T-helper 2 cell (primary cell): ENCODE measurements at places on chromosomes 2 and 18.

DNA sequence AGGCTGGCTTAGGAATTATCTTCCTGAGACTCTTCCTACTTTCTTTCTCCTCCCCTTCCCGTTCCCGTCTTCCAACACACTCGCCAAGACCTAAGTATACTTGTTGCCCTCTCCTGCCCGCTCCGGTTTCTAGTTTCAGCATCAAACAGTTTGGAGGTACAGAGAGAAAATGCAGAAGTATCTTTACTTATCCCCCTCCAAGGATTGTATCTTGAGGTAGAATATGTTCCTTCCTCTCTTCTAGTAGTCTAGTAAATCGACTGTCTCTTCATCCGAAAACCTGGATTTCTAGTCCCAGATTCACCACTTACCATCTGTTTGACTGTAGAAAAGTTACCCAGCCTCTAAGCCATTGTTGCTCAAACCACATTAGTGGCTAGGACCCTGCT, 755 bp downstream of the EIF4E2 start:
- DNase-seq, result no peak

DNA sequence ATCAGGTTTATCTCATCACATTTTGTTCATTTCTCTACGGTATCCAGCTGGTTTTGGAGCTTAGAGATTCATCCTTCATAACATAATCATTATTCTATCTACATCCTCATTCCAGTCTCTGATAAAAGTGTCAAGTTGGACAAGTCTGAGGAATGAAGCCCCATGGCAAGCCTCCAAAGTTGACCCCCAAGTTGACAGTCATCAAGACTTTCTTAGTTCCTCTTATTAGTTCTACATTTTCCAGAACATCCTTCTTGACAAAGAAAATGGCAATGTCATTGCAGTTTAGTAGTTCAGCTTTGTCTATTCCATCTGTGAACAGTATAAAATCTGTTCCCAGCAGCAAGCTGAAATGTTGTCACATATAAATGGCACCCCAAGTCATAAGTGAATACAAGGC, 4.5 kb upstream of the TMSB10 start:
- DNase-seq, result no peak

DNA sequence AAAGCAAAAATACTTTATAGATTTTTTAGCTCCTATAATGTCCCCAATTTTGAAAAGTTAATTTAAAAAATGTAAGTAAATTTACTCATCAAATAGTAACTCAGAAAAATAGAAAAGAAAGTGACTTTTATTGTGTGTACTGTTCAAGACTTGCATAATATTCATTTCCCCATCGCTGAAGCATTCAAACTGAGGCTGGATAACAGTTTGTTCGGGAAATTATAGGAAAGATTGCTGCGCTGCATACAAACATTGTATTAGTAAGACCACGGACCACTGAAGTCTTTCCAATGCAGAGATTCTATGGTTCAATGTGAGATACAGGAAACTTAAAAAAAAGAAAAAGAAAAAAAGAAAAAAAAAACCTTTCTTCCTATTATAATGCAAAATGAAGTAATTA, 10.4 kb downstream of the STK17B start:
- no peak for DNase-seq

DNA sequence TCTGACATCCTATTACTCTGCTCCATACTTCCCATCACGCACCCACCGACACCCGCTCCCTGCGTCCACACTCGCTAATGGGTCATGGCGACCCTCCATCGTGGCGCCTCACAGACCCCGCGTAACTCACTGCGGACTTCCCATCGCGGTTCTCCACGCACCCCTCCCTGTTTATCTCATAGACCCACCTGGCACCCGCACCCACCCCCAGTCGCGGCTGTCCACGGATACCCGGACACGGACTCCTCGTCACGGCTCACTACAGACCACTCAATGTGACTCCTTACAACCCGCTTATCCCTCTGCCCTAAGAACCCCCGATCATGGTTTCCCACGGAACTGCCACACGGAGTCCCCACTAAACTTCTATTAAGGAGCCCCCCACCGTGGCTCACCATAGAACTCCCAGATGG, 458 bp downstream of the CXXC1 start:
- no peak for DNase-seq

DNA sequence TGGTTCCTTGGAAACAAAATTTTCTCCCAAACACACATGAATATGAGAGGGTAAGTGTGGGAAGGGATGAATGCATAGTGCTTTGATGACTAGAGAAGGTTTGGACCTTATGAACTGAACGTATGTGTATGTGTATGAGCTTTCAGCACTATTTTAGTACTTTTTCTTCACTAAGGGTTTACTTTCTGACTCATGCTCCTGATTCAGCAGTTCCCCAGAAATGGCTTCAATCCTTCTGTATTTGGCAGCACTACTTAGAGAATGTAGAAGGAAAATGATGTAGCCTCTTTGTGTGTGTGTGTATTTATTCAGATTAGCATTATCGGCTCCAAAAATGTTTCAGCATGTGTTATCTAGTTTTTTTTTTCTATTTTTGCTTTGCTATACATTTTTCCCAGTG, 22.2 kb downstream of the KCNJ3 start:
- no peak for DNase-seq

- DNase-seq, result no peak
Measured at GRCh38 chr18:35754464-35754863, 172.9 kb downstream of the GALNT1 start.

GRCh38 chr2:239251971-239252370, 148.8 kb downstream of the HDAC4 start:
- DNase-seq, result no peak

- DNase-seq, result peak; percentile 97
Measured at GRCh38 chr2:221517696-221518151, 54.4 kb downstream of the EPHA4 start.

DNA sequence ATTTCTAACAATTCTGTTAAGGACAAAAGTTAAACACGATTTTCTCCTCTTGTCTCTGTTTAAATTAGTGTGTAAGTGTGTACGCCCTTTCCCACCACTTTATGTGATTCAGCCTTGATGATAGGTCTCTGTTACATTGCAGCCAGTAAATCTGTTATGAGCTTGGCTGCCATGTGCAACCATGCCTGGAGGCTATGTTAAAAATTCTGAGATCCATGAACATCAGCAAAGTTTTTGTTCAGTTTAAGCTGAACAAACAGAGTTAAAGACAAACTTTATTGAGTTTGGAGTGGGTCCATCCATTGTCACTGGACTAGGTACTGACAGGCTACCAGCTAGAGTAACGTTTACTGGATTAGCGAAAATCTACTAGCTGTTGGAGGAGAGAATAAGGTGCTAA, 110.4 kb downstream of the NCKAP5 start:
- no peak for DNase-seq

GRCh38 chr18:25535495-25535894, 183.5 kb upstream of the ZNF521 start:
- no peak for DNase-seq

DNA sequence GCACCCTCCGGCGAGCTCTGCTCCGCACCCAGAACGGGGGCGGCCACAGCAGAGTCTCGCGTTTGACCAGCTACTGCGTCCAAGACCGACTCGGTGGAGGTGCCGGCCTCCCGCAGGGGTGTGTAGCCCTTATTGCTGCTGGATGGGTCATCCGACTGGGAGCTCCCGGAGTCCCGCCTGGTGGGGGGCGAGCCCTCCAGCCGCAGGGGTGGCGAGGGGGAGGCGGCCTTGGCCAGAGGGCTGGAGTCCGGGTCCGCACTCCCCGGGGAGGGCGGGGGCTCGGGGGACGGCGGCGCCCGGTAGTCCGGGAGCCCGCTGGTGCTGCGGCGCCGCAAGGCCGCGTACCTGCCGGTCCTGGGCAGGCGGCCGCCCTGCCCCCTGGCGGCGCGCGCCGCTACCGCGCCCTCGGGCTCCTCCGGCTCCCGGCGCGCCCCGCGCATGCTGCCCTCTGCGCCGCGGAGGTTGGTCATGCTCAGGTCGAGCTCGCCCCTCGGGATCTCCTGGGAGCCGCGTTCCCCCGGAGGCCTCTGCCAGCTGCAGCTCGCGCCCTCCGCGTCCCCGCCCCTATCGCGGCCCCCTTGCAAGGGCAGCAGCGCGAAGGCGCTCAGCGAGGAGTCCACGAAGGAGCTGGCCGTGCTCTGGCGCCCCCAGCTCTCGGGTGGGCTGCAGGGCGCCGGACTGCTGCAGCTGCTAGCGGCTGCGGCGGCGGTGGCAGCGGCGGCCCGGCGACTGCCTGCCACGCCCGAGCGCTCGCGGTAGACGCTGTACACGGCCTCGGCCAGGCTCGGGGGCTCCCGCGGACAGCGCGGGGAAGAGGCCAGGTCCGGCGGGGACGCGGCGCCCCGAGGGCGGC, 4.8 kb downstream of the TMEM200C start:
- no peak for DNase-seq

- no peak for DNase-seq
Measured at GRCh38 chr2:19955544-19956422, 34.1 kb downstream of the WDR35 start.

DNA sequence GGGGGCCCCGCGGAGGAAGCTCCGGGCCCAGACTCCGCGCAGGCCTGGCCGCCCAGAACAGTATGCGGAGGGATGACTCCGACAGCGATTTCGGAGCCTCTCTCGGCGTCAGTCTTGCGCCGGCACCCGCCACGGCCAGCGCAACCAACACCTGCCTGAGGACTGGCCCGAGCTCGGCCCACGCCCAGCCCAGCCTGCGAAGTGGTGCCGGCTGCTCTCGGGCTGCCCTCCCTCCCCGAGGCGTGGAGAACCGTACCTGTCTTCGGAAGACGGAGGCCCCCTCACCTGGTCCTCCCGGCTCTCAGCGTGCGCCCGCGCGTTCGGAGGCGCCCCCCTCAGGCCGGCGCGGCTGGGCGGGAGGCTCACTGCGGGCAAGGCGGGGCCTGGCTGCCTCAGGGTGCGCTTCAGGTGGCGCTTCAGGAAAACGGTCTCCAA, at the start of gene M1AP:
TSS of gene M1AP (minus strand) at position 322 of the 435 bp plus-strand sequence. CDS start 8,055 bp downstream, outside the sequence.
- no peak for DNase-seq

DNA sequence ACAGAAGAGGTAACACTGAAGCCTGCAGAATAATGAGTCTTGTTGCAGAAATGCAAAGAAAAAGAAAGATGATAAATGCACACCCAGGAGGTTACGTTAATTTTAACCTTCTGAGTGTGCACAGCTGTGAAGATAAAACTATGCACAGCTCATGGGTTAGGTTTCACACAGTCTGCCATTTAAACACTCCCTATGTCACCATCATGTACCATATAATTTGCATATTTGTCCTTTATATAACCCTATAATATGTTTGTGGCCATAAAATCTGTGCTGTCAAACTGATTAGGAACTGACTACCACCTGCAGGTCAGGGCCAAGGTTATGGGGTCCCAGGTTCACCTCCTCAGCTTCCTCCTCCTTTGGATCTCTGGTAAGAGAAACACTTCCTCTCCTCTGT, 205.5 kb downstream of the RPIA start:
- no peak for DNase-seq

- DNase-seq, result no peak
Measured at GRCh38 chr18:48711651-48712486, 173.0 kb downstream of the CTIF start.

- DNase-seq, result no peak
Measured at GRCh38 chr2:16322308-16323125, 343.1 kb downstream of the CYRIA start.

- no peak for DNase-seq
Measured at GRCh38 chr2:238081150-238081549, 19.0 kb upstream of the ESPNL start.

- DNase-seq, result peak; percentile 11
Measured at GRCh38 chr2:9004338-9005204, 1.1 kb upstream of the MBOAT2 start.

DNA sequence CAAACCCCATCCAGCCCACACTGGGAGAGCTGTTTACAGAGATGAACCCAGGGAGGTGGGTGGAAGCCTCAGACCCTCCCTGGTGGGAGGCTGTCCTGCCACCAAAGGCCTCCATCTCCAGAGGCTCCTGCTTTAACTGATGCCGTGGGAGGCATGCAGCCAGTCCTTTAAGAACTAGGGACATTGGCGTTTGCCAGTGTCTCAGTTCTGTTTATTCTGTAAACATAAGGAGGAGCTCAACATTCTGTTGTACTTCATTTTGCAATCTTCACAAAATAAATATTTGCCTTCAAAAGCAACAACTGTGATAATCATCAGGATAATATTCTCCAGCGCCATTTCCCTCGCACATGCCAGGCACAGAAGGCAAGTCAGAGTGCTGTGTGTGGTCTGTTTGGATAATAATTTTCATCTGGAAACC, 6.8 kb downstream of the EDAR start:
- no peak for DNase-seq

DNA sequence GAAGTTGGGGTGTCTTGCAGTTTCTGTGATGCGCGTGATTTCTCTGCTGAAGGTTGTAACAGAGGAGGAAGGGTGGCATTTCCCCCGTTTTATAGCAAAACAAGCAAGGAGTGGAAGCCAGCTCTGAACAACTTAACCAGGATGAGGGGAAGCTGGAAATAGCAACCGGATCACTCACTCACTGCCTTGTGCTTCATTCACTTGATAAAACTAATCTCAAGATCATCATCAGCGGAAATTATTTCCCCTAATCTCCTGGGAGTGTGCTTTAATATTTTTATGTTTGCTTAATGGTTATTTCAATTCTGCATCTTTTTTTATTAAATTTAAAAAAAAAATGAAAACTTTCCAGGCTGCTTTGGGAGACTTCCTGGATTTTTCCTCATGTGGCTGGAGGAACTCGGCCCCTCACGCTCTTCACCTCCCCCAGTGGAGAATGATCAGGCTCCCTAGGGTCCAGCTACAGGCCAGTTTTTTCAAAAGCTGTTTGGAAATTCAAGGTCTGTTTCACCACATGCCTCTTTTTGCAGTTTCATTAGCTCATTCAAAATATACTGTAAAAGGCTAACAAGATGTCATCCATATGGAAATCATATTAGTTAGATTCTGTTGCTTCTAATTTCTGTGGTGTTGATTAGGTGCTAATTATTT, 31.7 kb downstream of the CABLES1 start:
- DNase-seq, result no peak

DNA sequence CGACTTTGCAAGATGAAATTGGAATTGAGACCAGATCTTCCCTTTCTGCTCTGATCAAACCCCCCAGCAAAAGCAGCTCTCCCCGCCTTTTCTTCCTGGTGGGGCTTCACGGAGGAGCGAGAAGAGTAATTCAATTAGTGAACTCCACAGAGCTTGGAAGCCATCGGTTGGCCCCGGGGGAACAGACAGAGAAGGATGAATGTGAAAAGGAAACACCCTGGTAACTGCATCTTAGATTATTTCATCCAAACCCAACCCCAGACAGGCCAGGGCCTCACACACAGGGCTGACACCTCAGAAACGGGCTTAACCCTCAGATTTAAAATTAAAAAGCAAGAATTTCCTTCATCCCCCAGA, 18.3 kb downstream of the SMAD7 start:
- no peak for DNase-seq

DNA sequence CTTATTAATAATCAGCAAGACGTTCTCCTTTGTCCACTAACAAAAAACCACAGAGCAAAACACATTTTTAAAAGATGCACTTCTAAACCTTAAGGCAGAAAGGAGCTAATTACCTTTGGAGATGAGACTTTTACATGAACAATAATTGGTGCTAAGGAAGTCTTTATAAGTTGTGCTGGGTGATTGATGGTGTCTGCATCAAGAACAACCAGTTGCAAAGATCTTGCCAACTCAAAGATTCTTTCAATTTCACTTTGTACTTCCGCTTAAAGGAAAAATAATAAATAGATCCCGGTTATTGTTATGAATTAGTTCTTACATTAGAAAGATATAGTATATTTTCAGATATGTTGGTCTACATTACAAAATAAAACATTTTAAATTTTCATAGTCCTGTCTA, 26.9 kb upstream of the ARL5A start:
- no peak for DNase-seq
